RKO (cell line): ENCODE measurements at places on chromosomes 5 and 9.

DNA sequence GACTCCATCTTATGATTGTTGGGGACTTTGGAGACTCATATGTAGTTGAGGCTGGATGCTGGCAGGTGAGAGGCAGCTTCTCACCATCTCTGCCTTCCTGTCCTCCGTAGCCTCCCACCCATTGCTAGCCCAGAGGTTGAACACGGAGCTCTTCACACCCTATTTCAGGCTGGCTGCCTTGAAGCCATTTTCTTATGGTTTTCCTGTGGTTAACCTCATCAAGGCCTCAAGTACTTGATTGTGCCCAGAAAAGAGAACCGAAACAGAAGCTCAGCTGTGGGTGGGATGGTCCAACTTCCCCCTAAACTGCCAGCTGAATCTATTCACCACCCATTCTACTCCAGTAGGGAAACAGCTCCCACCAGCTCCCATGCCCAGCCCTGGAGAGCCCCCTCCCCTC lies 102.9 kb downstream of the LIFR start:
- DNase-seq: no peak

- peak; percentile 42 for DNase-seq
These were observed 2.0 kb upstream of the NINJ1 start for GRCh38 chr9:93136011-93136440.

DNA sequence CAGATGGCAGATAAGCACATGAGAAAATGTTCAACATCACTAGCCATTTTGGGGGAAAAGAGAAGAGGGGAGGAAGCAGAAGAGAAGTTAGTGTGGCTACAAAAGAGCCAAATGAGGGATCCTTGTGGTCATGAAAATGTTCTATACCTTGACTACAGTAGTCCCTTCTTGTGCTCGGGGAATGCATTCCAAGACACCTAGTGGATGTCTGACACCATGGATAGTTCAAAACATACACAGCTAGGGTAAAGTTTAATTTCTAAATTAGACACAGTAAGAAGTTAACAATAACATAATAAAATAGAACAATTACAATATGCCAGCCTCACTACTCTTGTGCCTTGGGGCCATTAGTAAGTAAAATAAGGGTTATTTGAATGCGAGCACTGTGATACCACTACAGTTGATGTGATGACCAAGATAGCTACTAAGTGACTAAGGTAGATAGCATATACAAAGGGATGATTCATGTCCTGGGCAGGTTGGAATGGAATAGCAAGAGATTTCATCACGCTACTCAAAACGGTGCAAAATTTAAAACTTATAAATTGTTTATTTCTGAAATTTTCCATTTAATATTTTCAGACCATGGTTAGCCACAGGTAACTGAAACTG lies 344.1 kb downstream of the NR2F1-AS1 start:
- DNase-seq: no peak

DNA sequence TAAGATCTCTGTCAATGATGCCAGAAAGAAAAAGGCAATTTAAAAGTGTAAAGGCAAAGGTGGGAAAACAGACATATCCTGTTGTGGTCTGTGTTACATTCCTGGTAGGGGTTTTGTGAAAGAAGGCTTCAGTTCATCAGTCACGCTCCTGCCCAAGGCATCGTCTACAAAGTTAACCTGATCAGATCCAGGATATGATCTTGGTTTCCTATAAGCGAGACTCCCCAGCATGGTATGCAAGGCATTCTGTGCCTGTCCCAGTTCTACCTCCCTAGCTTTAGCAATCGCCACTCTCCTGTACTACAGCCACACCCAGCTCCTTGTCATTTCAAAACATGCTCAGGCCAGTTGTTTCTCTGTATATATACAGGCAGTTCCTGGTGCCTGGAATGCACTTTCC lies 58.0 kb upstream of the PTPN3 start:
- no peak for DNase-seq

GRCh38 chr5:126472538-126472889 lies 49.3 kb downstream of the GRAMD2B start:
- DNase-seq: no peak
